GM03348 (cell line): ENCODE measurements at places on chromosomes 2 and 18.

DNA sequence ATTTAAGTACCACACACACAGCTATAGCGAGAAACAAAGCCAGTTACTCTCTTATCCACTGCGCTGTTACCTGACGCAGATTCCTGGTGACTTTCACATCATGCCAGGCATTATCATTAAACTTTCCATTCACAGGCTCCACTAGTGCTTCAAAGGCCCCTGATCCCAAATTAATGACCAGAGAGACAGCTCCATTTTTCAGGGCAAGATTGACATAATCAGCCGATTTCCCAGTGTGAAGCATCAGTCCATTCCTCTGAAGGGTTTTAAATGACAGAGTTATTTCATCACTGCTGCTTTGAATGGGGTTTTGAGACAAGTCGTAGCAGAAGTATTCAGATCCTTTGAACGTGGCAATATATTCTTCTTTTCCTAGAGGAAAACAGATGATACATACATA is 408.7 kb downstream of the NRXN1 start:
- DNase-seq: no peak

DNA sequence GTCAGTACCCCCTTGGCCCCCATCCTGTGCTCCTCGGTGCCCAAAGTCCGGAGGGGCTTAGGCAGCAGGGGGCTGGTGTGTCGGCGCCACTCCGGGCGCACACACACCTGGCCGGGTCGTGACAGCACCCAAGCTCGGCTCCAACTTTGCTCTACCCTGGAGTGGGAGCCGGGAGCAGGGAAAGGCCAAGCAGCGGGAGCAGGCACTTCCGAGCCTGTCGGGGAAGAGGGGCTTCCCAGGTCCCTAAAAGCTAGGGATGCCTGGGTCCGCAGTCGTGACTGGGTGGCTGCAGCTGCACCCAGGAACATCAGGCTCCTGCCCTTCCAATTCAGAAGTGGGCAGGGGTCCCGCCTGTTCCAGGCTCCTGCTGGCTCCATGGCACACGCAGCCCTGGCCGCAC is 48.4 kb downstream of the PAPOLG start:
- no peak for DNase-seq

GRCh38 chr2:239953418-239954061 is 71.6 kb downstream of the NDUFA10 start:
- DNase-seq: peak; percentile 65

DNA sequence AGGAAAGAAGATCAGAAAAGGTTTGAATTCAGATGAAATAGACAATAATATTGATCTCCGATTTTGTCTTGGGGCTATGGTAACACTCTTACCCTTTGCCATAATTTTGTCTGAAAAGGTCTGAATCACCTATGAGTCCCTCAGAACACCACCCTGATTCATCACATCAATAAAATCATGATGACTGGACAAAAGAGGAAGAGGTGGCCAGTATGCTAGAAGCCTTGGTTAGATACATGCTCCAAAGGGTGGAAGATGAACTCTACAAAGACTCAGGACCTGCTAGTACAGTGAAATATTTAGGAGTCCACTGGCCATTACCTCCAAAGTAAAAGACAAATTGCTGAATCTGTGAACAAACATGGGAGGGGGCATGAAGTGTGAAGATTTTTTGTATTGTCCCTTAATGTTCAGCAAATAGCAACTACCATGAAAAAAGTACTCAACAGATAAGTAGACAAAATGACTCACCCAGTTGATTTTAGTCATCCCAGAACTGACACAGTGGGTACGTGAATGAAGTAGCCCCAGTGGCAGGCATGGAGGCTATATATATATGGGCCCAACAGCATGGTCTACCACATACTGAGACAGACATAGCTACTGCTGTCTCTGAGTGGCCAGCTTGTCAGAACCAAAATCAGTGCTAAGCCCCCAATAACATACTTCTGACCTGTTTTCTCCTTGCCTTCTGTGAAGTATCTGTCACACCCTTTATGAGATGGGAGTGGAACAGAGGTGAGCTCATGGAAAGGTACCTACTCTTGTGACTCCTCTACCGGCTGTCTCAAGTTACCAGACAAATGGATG is 36.5 kb upstream of the GLS start:
- DNase-seq: no peak

DNA sequence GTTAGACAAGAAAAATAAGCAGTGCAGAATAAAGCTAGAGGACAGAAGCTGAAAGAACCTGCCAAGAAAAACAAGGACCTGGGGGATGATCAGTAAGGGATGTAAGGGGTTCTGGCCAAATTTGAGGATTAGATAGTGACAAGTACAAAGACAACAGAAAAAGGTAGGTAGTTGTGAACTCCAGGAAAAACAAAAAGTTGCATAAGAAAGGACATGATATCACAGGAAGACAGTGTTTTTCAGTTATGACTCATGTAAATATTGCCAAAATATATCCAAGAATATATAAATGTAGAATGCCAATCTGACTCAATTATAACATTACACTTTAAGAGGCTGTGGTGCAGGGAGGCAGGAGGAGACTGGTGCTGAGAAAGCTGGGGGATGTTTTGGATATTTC is 209.8 kb upstream of the SH3BP4 start:
- no peak for DNase-seq
